ENCODE measurements at places on chromosomes 6 and 20.

DNA sequence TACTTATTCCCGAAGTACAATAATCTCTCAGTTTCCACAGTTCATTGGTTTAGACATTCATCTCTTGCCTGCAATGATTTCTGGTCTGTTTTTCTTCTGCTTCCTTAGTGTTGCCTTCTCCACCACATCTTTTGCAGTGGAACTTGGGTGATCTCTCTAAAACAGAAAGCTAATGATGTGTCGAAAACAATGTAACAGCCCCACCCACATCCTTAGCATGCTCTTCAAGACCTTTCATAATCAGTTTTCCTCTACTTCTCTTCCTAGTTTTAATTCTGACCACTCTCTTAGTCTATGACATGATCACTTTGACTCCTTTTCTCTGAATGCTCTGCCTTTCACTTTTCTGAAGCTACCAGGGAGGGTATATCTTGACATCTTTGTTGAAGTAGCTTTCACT, 1007.9 kb upstream of the CITED2 start:
- no peak for DNase-seq

- peak; percentile 93 for DNase-seq
Measured at GRCh38 chr6:15365273-15365687, 119.4 kb downstream of the JARID2 start.

GRCh38 chr6:130922922-130923321, 95.7 kb downstream of the SMLR1 start:
- DNase-seq = no peak

- DNase-seq = no peak
Measured at GRCh38 chr6:35856250-35856649, 51.1 kb downstream of the LHFPL5 start.

DNA sequence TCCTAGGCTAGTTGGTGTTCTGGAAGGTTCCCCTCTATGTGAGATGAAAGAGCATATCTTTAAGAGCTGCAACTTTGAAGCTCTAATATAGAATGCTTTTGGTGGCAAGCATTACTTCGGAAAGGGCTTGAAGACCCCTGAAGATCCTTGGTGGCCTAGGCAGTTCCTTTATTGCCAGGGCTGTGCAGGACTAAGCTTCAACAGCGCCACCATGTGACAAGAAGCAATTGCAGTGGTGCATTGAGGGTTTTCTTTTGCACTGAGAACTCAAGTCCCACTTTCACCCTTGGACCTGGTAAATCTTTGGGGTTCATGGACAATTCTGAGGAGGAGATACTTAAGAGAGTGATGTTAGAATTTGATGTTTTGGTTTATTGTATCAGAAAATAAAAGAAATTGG, 237.4 kb upstream of the GMDS start:
- no peak for DNase-seq

DNA sequence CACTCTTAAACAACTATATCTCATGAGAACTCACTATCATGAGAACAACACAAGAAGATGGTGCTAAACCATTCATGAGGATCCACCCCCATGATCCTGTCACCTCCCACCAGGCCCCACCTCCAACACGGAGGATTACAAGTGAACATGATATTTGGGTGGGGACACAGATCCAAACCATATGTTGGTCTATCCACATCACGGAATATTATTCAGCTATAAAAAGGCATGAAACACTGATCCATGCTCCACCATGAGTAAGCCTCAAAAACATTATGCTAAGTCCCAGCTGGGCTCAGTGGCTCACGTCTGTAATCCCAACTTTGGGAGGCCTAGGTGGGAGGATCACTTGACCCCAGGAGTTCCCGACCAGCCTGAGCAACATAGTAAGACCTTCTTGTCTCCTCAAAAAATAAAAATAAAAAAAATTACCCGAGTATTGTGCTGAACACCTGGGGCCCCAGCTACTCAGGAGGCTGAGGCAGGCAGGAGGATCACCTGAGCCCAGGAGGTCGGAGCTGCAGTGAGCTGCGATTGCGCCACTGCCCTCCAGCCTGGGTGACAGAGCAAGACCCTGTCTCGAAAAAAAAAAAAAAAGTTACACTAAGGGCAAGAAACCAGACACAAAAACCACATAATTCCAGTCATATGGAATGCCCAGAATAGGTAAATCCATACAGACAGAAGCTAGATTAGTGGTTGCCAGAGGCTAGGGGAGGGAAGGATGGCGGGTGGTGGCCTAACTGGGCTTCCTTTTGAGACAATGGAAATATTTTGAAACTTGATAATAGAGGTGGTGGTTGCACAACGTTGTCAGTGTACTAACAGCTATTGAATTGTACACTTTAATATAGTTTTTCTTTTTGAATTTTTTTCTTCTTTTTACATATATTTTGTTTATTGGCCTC, 43.1 kb downstream of the ZNF217 start:
- no peak for DNase-seq

DNA sequence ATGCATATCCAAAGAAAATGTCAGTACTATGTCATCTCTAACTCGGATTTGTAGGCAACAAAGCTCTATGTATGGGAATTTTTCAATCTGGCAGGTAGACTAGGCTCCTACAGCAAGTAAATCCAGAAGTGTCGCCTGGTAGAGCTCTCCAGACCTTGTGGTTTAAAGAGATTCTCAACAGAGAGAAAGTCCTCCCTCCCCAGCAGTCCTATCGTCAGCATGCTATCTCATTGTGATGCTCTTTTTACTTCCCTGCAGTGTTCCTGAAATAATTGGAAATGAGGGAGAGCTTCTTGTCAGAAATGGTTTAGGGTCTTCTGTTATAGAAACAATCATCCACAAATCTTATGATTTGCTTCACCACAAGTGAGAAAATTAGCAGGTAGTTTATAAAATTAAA, 395.4 kb downstream of the FRK start:
- DNase-seq = no peak

GRCh38 chr6:71478834-71479541, 190.4 kb downstream of the OGFRL1 start:
- peak; percentile 95 for DNase-seq

DNA sequence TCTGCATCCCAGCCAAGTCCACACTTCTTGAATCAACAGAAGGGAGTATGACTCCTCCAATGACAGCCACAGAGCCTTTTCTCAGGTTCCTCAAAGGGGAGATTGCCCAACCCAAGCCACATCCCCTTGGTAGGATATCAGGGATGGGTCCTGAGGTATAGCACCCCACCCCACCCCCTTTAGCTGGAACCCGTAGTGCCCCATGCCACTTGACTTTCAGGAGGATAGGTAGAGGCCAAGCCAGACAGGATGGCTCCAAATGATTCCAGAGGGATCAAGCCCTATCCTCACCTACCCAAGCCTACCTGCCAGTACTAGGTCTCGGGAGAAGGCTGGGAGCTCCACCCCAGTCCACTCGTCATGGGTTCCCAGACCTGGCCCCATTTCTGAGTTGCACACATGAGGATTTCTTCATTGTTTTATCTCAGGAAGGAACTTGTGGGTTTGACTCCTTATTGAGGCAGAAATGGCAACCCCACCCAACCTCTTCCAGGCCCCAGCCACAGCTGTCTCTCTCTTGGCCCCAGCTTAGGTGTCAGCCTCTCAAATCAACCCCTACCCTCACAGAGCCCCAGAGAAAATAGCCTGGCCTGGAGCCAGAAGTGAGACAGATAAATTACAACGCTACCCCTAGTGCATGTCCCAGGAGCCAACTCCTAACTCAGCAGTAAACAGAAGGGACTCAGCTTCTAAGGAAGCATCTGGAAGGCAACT, 3.6 kb downstream of the CCND3 start:
- no peak for DNase-seq

Data from fibroblast of skin of back (primary cell).